Fibroblast of the aortic adventitia (primary cell): ENCODE measurements at places on chromosomes 1 and 21. TPM values are rescaled to one million over a fixed set of nuclear protein-coding genes. Genes with fewer than 3 reads are reported as not detected.
A peak's percentile ranks its signal among the peaks of the same experiment; 100 is the strongest.

- no peak for DNase-seq
These were observed 617 bp upstream of the ZMYM6 start for GRCh38 chr1:35032384-35032739.

GRCh38 chr21:34942911-34943310 is 106.2 kb downstream of the RUNX1 start:
- DNase-seq, result no peak

DNA sequence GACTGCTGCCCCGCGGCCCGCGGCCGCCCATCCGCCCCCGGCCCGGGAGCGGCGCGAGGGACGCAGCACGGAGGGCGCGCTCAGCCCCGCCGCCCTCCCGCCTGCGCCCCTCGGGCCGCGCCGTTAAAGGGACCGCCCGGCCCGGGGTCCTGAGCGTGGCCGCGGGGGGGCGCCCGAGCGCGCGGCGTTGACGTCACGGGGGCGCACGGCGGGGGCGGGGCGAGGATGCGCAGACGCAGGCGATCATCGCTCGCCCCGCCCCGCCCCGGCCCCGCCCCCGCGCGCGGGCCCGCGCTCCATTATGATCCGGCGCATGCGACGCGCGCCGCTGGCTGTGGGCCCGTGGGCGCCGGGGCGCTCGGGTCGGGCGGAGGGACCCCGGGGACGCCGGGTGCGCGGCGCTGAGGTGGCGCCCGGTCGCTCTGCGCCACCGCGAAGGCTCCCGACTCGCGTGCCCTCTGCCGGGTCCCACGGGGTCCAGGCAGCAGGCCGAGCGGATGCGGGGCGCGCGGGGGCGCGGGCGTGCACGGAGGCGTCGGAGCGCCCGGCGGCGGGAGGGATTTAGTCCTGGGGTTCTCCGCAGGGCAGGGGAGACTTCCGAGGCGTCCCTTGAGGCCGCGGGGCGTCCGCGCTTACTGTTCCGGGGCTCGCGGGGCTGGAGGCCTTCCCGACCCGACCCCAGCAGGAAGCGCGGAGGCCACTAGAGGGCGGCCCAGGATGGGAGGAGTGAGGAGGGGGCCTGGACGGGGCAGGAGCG is at the start of gene DVL1:
TSS of gene DVL1 (minus strand) at position 163 of the 757 bp plus-strand sequence. CDS start 353 bp downstream, outside the sequence.
- peak; percentile 72 for DNase-seq

GRCh38 chr1:59316497-59317128 is 19.7 kb downstream of the FGGY start:
- DNase-seq, result peak; percentile 57

Gene PRR9
- total RNA-seq, result not detected in 2 replicates

GRCh38 chr1:224505454-224506093 is 71.0 kb upstream of the WDR26 start:
- DNase-seq, result no peak

GRCh38 chr1:108830119-108831008 is 26.5 kb downstream of the AKNAD1 start:
- peak; percentile 93 for DNase-seq

DNA sequence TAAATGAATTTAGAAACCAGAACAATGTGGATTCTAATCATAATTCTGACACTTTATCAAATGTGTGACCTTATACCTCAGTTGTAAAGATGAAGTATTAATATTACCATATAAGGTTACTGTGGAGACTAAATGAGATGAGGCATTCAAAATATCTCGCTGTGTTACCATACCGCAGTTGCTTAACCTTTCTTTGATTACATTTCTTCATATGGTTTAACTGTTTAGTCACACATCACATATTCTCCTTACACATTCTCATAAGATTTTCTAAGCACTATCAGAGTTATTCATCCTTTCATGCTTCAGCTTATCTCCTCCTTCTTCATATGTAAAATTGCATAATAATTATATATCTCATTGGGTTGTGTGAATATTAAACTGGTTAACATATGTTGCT is 88.9 kb downstream of the LRRC53 start:
- DNase-seq, result no peak

Gene MAB21L3
- total RNA-seq, result 0.18 and 0.41 TPM in 2 replicates

Gene ARHGAP29
- 32.5 and 77.2 TPM in 2 replicates for total RNA-seq

- peak; percentile 5 for DNase-seq
These were observed 492.3 kb downstream of the MRPL39 start for GRCh38 chr21:25115021-25115420.

DNA sequence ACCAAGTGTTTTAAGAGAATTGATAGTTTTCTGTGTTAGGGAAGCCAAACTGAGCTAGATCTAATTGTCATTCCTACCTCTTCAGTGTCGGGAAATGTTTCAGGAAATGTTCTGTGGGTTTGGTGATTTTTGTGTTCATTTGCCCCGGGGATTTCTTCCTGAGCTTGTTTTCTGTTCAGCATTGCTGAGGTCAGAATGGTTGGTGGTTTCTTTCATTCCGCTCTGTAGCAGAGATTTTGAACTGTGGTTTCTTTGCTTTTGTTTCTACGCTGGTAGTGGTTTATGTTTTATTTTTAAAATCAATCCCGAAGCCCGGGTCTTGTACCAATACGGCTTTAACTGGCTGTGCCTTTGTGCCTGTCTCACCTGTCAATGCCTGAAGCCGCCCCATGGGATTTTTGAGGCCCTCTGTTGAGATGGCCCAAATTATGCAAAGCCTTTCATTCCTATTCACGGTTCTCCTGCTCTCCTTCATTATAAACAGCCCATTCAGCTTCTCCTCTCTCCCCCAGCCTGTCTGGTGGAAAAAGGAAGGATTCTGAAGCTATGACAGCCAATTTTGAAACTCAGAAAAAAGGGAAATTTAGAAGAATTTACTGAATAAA is 417.2 kb upstream of the KAZN start:
- no peak for DNase-seq

GRCh38 chr1:221166559-221167318 is 287.5 kb downstream of the HLX start:
- no peak for DNase-seq

Gene RIPPLY3
- not detected in 2 replicates for total RNA-seq

Gene AMPD1
- not detected in 2 replicates for total RNA-seq

DNA sequence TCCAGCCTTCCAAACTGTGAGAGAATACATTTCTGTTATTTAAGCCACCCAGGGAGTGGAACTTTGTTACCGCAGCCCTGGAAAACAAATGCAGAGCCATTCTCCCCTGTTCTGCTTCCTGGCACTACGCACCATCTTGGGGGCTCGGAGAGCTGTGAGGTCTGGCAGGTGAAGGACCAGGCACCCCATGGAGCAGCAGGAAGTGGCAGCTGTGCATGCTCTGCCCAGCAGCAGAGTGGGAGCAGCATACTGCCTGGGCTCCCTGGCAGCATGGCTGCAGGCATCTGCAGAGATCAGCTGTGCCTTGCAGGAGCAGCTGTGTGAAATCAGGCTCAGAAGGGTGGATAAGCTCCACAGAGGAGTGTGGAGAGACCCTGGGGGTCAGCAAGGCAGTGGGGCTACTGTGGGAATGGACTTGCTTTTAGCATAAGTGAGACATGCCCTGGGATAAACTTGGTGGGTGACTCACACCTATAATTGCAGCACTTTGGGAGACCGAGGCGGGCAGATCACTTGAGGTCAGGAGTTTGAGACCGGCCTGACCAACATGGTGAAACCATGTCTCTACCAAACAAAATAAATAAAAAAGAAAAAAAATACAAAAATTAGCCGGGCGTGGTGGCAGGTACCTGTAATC is 17.7 kb upstream of the ZSCAN20 start:
- no peak for DNase-seq

DNA sequence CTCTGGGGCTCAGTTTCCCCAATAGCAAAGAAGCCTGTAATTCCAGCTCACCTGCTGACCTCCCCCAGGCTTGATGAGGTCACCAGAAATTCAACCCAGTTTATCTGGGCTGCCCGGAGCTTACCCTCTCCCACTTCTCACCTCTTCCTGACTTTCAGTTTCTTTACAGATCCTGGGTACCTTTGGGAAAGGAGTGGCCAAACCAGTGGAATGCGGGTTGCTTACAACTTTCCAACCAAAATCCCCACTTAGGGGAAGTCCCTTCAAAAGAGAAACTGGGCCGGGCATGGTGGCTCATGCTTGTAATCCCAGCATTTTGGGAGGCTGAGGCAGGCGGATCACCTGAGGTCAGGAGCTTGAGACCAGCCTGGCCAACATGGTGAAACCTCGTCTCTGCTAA is 5.9 kb upstream of the MARCKSL1 start:
- DNase-seq, result no peak

Gene SLC25A24
- 44.2 and 63.8 TPM in 2 replicates for total RNA-seq

Gene DAB1
- 0.45 and 3.2 TPM in 2 replicates for total RNA-seq

- DNase-seq, result no peak
These were observed 82.1 kb upstream of the COL6A1 start for GRCh38 chr21:45899317-45900033.

Gene KCNA2
- total RNA-seq, result not detected in 2 replicates
